ENCODE measurements at places on chromosomes 3 and 15. TPM values are rescaled to one million over a fixed set of nuclear protein-coding genes. Genes with fewer than 3 reads are reported as not detected.
A peak's percentile ranks its signal among the peaks of the same experiment; 100 is the strongest.

Gene CLSTN2
- 0.17 TPM for polyA plus RNA-seq

- H3K27me3 ChIP-seq = no peaks in the 10 kb centered on the region
- peak overlapping the region; percentile 97 for H3K4me3 ChIP-seq
- DNase-seq = no peak
- peaks cover 21% of the 10 kb centered on the region for H3K36me3 ChIP-seq
- peak overlapping the region; percentile 79 for H3K27ac ChIP-seq
- peaks cover 10% of the 10 kb centered on the region for H3K4me1 ChIP-seq
These were observed 695 bp downstream of the METTL6 start for GRCh38 chr3:15426579-15427118.

- no peak overlapping the region for H3K4me3 ChIP-seq
- no peak overlapping the region for H3K27ac ChIP-seq
- no peaks in the 10 kb centered on the region for H3K4me1 ChIP-seq
- H3K36me3 ChIP-seq = peaks cover 8% of the 10 kb centered on the region
- DNase-seq = no peak
- H3K27me3 ChIP-seq = no peaks in the 10 kb centered on the region
These were observed 40.9 kb downstream of the SNX4 start for GRCh38 chr3:125479091-125479490.

Gene C15orf61
- polyA plus RNA-seq = 2.6 TPM

DNA sequence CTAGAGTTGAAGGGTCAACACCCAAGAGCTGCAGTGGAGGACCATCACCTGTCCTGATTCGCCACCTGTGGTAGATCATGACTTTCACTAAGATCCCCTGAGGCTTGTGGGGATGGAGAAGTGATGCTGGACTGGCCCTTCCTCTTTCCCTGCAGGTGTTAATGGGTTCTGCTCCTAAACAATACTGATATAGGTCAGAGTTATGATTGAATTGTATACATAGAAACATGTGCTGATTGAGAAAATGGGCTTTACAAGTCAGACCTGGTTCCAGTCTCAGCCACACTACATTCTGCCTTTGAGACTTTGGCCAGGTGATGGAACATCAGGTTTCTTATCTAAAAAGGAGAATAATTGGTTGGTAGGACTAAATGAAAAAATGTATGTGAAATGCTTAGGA lies 418.9 kb upstream of the TPRG1 start:
- H3K4me3 ChIP-seq = no peak overlapping the region
- DNase-seq = no peak
- H3K36me3 ChIP-seq = no peaks in the 10 kb centered on the region
- H3K4me1 ChIP-seq = no peaks in the 10 kb centered on the region
- no peak overlapping the region for H3K27ac ChIP-seq
- no peaks in the 10 kb centered on the region for H3K27me3 ChIP-seq

Gene FBXW12
- not detected for polyA plus RNA-seq

GRCh38 chr15:33756961-33757360 lies 211.3 kb upstream of the CHRM5 start:
- H3K4me1 ChIP-seq = no peaks in the 10 kb centered on the region
- H3K27me3 ChIP-seq = peaks cover 3% of the 10 kb centered on the region
- DNase-seq = no peak
- no peak overlapping the region for H3K4me3 ChIP-seq
- H3K27ac ChIP-seq = no peak overlapping the region

DNA sequence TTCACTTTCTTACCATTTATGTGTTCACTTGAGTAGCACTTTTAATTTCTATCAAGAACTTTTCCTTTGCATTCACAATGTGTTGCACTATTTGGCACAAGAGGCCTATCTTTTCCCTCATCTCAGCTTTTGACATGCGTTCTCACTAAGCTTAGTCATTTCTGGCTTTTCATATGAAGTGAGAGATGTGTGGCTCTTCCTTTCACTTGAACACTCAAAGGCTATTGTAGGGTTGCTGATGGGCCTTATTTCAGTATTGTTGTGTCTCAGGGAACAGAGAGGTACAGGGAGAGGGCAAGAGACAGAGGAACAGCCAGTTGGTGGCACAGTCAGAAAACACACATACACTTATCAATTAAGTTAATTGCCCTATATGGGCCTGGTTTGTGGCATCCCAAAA lies 127.4 kb upstream of the MLF1 start:
- no peaks in the 10 kb centered on the region for H3K36me3 ChIP-seq
- H3K4me3 ChIP-seq = no peak overlapping the region
- H3K27me3 ChIP-seq = no peaks in the 10 kb centered on the region
- no peak overlapping the region for H3K27ac ChIP-seq
- DNase-seq = no peak

- H3K27ac ChIP-seq = no peak overlapping the region
- H3K36me3 ChIP-seq = peaks cover 17% of the 10 kb centered on the region
- no peaks in the 10 kb centered on the region for H3K27me3 ChIP-seq
- no peaks in the 10 kb centered on the region for H3K4me1 ChIP-seq
These were observed 79.6 kb downstream of the MLH1 start for GRCh38 chr3:37072892-37073291.

DNA sequence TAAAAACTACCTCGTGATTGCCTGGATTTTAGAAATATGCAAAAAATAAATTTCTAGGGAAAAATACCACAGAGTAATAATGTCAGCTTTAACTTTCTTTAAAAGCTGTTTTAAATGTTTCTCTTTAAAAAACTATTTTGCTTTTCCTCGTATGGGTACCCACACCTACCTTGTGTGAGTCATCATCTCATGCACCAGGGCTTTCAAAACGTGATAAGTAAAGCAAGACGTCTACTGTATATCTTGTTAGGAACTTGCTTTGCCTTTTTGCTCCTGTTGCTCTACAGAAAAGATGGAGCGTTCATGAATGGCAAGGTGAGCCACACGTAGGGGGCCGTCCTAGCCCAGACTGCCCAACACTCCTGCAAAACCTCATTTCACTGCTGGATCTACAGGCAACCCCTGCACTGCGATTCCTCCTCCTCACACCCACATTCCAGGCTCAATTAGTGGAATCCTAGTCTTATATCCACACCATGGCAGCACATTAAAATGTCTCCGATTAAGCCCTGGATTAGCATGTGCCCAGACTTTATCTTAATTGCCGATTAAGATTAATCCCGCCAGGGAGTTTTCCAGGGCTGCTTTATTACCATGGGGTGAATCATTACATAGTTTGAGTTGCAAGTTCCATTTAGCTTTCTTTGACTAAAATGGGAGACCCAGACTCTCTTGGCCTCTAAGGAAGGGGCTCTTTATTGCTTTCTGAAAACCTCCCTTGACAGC lies 293.6 kb upstream of the ICE2 start:
- no peaks in the 10 kb centered on the region for H3K4me1 ChIP-seq
- no peak for DNase-seq
- no peak overlapping the region for H3K4me3 ChIP-seq
- no peaks in the 10 kb centered on the region for H3K36me3 ChIP-seq

GRCh38 chr3:78660957-78661356 lies 1106.8 kb downstream of the ROBO1 start:
- no peak for DNase-seq
- H3K27me3 ChIP-seq = no peaks in the 10 kb centered on the region
- H3K27ac ChIP-seq = no peak overlapping the region
- peaks cover 3% of the 10 kb centered on the region for H3K4me1 ChIP-seq

DNA sequence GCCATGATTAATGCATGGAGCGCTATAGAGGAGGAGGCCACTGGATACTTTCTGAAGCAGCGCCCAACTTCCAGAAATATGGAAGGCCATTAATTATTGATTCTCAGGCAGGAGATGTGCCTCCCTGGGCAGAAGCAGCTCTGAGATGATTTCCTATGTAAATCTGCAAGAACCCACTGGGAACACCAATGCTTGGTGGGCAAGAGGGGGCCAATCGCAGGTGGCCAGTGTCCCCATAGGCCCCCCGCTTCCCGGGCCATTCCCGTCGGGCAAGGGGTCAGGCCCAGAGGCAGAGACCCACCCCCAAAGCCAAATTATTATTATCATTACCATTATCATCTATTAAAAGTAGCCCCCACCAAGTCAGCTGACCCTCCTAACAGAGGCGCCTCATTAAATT lies 288.0 kb upstream of the TLE3 start:
- no peaks in the 10 kb centered on the region for H3K36me3 ChIP-seq
- no peaks in the 10 kb centered on the region for H3K4me1 ChIP-seq
- H3K27ac ChIP-seq = no peak overlapping the region
- H3K4me3 ChIP-seq = no peak overlapping the region
- DNase-seq = no peak
- peaks cover 5% of the 10 kb centered on the region for H3K27me3 ChIP-seq

- peaks cover 2% of the 10 kb centered on the region for H3K36me3 ChIP-seq
- H3K4me3 ChIP-seq = no peak overlapping the region
- peak; percentile 70 for DNase-seq
- H3K27me3 ChIP-seq = no peaks in the 10 kb centered on the region
- peak overlapping the region; percentile 63 for H3K27ac ChIP-seq
These were observed 85.2 kb upstream of the PPIB start for GRCh38 chr15:64247906-64248541.

DNA sequence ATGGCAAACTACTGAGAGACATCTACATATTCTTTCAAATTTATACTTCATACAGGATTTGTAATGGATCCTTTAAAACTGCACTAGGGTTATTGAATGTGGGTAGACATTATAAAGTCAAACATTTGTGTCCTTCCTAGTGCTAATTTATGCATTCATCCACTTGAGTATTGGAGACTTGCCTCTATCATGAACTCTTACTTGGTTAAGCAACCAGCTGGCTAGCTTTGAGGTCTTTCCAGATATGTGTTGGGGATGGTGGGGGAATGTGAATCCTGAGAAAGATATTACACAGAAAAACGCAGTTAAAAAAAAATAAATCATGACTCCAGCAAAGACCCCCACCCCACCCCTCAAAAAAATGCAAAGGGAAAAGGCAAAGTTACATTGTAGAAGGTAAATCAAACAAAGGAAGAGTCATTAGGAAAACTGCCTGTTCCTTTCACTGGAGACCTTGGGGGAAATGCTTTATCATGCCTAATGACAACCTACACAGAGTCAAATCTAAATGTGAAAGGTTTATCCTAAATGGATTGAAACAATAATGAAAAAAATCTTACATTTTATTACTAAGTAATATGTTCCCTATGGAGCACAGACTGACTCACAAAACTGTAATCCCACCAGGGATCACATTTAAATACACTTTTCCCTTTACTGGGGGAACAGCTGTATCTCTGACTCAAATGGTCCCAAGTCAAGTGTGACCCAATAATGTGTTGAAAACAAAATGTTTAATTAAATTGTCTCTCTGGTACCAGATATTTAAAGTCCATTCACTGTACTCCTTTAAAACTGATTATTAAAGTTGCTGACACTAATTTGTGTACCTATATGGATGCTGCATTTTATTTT lies 522.3 kb downstream of the ROBO1 start:
- no peak overlapping the region for H3K27ac ChIP-seq
- H3K36me3 ChIP-seq = no peaks in the 10 kb centered on the region
- H3K27me3 ChIP-seq = no peaks in the 10 kb centered on the region
- no peak for DNase-seq

Gene ZDHHC3
- polyA plus RNA-seq = 151 TPM

DNA sequence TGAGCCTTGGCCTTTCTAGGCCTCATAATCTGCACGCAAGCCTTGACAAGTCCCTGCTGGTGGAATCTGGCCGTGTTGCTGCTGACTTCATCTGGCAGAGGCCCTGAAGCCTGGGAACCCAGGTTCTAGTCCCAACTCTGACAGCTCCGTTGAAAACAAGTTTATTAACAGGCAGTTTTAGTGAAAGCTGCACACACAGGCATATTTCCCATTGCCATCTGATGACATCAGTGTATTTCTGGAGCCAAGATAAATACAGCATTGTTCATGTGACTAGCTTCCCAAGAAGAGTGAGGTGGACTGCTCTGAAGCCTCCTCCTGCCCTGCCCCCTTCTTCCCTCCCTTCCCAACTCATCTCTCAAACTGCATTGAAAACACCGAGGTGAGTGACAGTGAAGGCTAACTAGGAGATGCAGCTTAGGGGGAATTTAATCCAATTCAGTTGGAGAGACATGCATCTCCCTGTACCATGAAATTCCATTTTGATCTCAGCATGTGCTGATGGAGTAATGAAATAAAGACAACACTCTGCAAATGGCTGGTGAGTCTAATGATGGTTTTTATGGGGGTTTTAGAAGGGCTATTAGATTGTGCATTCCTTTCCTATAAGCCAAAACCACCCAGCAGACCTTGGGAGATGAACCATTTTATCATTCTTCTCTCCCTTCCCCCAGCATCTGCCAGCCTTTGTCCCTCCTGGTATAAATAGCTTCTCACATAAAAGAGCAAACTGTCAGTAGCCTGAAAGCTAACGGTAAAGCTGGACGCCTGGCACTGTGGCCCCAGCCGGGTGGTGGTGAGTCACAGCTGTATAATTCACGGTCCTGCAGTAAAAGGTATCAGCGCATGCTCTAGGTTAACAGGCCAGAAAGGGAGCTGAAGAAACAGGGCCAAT lies 38.0 kb downstream of the PRICKLE2 start:
- no peaks in the 10 kb centered on the region for H3K36me3 ChIP-seq
- no peaks in the 10 kb centered on the region for H3K27me3 ChIP-seq
- H3K4me3 ChIP-seq = no peak overlapping the region
- peak; percentile 84 for DNase-seq
- peak overlapping the region; percentile 82 for H3K27ac ChIP-seq

- no peaks in the 10 kb centered on the region for H3K4me1 ChIP-seq
- no peak for DNase-seq
- H3K4me3 ChIP-seq = no peak overlapping the region
- no peaks in the 10 kb centered on the region for H3K27me3 ChIP-seq
These were observed 16.0 kb downstream of the TMEM44 start for GRCh38 chr3:194617143-194617671.

GRCh38 chr3:160870327-160870726 lies 114.3 kb downstream of the PPM1L start:
- DNase-seq = no peak
- no peak overlapping the region for H3K4me3 ChIP-seq
- peaks cover 3% of the 10 kb centered on the region for H3K27me3 ChIP-seq
- H3K4me1 ChIP-seq = no peaks in the 10 kb centered on the region
- H3K36me3 ChIP-seq = no peaks in the 10 kb centered on the region

- no peaks in the 10 kb centered on the region for H3K36me3 ChIP-seq
- H3K27me3 ChIP-seq = no peaks in the 10 kb centered on the region
- H3K4me1 ChIP-seq = no peaks in the 10 kb centered on the region
- H3K4me3 ChIP-seq = no peak overlapping the region
These were observed 187.0 kb upstream of the MLF1 start for GRCh38 chr3:158384019-158384418.

- peak; percentile 85 for DNase-seq
- no peaks in the 10 kb centered on the region for H3K27me3 ChIP-seq
- H3K36me3 ChIP-seq = peaks cover 2% of the 10 kb centered on the region
- peaks cover 38% of the 10 kb centered on the region for H3K4me1 ChIP-seq
- H3K27ac ChIP-seq = peak overlapping the region; percentile 95
- peak overlapping the region; percentile 4 for H3K4me3 ChIP-seq
These were observed 28.3 kb downstream of the IGF2BP2 start for GRCh38 chr3:185796431-185797107.

Gene RYR3
- 0.09 TPM for polyA plus RNA-seq

GRCh38 chr3:159923336-159923735 lies 65.3 kb upstream of the IL12A start:
- DNase-seq = no peak
- no peaks in the 10 kb centered on the region for H3K36me3 ChIP-seq
- no peaks in the 10 kb centered on the region for H3K27me3 ChIP-seq
- no peak overlapping the region for H3K4me3 ChIP-seq
- no peak overlapping the region for H3K27ac ChIP-seq
- H3K4me1 ChIP-seq = peaks cover 10% of the 10 kb centered on the region

Gene HRG
- 0.03 TPM for polyA plus RNA-seq

- no peaks in the 10 kb centered on the region for H3K4me1 ChIP-seq
- no peaks in the 10 kb centered on the region for H3K36me3 ChIP-seq
- no peak overlapping the region for H3K4me3 ChIP-seq
- no peaks in the 10 kb centered on the region for H3K27me3 ChIP-seq
- no peak overlapping the region for H3K27ac ChIP-seq
- DNase-seq = no peak
These were observed 4.7 kb upstream of the COPB2 start for GRCh38 chr3:139394116-139394515.
